ENCODE measurements at places on chromosomes 1 and 21. TPM values are rescaled to one million over a fixed set of nuclear protein-coding genes. Genes with fewer than 3 reads are reported as not detected.

Gene SLC9C2
- total RNA-seq = not detected

Gene CFHR4
- total RNA-seq = not detected

Gene THEM5
- not detected for total RNA-seq

DNA sequence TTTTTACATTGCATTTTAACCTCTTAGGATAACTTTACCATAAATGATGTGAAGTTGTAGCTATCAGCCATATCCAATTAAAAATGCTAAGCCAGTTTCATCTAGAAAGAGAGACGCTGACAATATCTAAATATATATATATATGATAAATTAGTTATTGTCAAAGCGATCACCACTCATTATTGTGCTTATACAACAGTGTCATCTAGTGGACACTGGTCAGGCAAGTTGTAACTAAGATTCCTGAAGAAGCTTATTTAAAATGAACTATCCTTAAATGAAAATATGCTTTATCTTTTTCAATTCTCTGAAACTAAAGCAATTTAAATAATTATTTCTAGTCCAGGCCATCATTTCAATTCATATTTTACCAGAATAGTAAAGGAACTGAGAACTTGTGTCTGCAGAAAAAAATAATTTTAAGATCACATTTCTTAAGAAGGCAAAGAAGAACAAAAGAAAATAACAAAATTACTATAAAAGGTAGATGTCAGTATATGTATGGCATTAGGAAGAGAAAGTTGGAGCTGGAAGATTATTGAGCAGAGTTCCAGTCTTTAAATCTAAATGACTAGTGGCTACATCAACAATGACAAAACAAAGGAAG lies 193.3 kb upstream of the SNX7 start:
- DNase-seq = no peak

- peak; percentile 16 for DNase-seq
Measured at GRCh38 chr1:18907021-18907916, 4.9 kb upstream of the ALDH4A1 start.

- no peak for DNase-seq
Measured at GRCh38 chr1:67604778-67605177, 80.2 kb upstream of the GADD45A start.

DNA sequence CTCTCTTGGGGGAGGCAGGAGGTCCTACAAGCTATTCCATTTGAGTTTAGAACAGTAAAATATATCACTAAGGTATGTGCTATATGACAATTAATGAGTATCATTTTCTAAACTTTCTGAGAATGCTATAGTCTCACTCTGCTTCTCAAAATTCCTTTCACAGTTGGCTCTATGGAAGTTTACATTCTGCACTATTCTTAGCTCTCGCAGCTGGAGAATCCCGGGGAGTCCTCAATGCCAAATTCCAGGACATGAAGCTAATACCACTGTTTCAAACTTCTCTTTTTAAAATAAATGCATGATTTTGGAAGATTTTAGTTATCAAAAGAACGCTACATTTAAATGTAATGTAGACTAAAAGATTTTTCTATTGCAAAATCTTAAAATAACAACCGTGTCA lies 22.4 kb upstream of the PALMD start:
- no peak for DNase-seq

DNA sequence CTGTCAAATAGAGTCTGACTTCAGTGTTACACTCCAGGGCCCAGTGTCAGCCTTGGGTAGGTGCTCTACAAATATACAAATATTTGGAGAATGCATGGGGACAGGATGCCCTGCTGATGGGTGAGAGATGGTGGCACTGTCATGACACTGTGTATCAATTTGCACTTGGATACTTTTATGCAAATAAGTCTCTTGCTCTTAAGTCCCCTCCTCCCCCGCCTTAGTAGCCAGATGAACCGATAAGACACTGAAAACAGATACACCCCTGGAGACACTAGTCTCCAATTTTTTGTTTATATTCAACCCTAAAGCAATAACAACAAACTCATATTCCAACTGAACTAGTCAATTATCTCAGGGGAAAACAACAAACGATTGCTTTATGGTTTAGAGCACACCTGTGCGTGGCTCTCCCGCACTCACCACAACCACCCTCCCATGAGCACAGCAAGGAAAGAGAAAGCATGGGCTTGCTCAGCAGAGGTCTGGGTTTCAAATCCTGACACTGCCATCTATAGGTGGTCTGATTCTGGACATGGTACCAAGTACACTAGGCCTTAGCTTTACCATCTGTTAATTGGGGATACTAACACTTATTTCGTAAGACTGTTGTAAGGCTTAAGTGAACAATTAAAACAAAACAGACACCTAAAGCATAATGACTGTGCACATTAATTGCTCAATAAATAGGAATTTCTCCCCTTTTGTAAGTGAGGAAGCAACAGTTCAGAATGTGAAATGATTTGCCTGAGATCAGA lies 50.3 kb downstream of the HIVEP3 start:
- DNase-seq = no peak

Data from MG63 (cell line).